ENCODE measurements at places on chromosomes 2 and 18.
A peak's percentile ranks its signal among the peaks of the same experiment; 100 is the strongest.

GRCh38 chr2:192194265-192194865 lies 368 bp downstream of the TMEFF2 start:
- no peak for DNase-seq

GRCh38 chr2:173058097-173058496 lies 17.5 kb upstream of the MAP3K20 start:
- no peak for DNase-seq

- DNase-seq = no peak
Measured at GRCh38 chr2:120943403-120944034, 207.9 kb downstream of the GLI2 start.

DNA sequence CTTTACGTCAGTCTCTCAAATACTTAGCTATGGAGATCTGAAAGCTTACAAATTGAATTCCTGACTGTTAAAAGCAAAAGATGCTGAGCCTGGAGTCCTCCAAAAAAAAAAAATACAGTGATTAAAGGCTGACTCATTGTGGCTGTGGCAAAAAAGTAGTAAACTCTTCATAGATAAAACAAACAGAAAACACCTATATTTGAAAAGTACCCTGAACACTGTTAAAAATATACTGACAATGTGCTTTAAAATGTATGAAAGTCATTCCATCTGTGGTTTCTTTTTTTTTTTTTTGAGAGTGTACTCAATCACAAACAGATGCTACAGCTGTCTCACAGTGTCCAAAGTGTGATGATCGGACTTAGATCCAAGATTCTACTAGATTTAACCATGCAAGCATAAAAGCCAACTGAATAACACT lies 267.6 kb upstream of the CYP26B1 start:
- DNase-seq = no peak

DNA sequence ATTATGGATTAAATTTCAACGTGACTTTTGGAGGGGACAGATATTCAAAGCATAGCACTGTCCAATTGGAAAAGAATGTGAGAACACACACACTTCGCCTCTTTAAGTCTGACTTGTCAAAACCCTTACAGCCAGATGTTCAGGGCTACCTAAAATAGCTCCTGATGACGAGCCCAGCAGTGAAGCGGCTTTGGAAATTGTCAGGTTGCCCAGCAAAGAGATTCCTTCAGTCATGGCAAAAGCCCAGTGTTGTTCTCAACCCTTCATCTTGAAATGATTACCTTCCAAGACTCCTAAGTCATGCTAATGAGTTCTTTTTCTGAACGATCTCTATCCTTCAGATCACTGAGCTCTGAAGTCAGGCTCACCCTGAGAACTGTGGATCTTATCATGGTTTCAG lies 436.6 kb downstream of the LRATD1 start:
- DNase-seq = no peak

DNA sequence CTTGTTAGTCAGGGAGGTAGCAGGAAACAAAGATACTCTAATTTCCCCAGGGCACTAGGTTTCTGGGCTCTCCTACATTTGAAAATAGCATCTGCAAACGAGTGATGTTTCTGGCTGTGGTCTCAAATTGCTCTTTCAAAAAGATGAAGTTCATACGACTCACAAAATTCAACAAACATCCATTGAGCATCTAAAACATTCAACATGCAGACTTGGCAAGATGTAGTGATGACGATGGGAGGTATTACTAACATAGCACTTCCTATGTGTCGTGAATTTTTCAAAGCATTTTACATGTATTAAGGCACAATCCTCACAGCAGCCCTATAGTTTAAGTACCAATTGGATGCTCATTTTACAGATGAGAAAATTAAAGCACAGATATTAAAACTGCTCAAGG lies 5.2 kb downstream of the CCBE1 start:
- no peak for DNase-seq

DNA sequence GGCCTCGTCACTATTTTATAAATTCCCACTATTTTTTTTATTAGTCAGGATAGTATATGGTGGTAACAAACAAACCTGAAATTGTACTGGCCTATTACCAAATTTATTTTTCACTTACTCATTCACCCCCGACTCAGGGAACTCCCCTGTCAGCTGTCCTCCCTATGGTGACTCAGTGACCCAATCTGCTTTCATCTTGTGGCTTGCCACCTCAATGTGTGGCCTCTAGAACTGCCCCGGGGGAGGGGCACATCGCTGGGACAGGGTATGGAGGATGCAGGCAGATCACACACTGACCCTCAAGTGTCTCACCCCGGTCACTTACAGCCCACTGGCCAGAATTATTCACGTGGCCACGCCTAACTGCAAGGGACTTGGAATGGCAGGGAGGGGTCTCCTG lies 71.6 kb downstream of the ACTR2 start:
- no peak for DNase-seq

GRCh38 chr2:79178076-79178674 lies 18.6 kb upstream of the REG3A start:
- no peak for DNase-seq

- DNase-seq = no peak
Measured at GRCh38 chr2:99939135-99939534, 203.3 kb downstream of the AFF3 start.

DNA sequence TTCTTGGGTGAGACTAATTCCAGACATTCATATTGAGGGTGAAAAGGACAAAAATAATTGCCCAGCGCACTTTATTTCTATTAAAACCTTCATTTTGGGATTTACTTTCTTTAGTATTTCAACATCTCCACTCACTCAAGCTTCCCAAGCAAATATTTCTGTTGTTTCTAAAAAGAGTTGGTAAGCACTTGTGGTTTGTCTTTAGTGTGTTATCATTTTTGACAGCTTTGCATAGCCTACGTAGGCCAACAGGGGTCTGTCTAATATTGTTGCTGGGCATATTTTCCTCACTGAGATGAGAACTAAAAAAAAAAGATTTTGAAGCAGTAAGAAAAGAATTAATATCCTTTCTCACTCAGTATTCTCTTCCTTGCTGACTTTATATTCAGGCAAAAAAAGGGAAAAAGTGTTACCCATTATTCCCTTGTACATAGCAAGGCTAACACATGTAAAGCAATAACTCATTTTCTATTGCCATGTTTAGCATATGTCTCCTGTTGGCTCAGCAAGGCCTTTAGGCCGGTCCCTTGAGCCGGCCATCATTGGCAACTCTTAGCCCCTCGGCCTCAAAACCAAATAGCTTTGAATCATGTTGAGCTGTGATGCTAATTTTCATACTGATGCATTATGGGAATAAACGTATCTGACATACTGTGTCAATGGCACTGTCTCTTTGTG lies 494.2 kb downstream of the ARHGAP15 start:
- no peak for DNase-seq

DNA sequence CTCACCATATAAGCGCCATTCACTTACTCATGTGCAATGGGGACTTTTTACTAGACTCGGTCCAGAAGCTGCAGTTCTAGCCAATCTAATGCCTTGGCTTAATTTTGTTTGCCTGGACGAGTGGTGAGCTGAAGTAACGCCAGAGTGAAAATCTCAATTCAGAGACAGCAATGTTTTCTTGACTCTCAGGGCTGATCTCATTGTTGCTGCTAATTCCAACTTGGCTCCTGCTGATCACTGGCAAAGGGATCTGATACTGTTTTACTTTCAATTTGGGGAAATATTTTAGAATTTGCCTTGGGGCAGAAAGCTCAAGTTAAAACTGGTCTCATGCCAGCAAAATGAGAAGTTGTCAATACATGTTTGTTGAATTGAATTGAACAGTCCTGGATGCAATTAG lies 906.6 kb upstream of the CDH2 start:
- no peak for DNase-seq

DNA sequence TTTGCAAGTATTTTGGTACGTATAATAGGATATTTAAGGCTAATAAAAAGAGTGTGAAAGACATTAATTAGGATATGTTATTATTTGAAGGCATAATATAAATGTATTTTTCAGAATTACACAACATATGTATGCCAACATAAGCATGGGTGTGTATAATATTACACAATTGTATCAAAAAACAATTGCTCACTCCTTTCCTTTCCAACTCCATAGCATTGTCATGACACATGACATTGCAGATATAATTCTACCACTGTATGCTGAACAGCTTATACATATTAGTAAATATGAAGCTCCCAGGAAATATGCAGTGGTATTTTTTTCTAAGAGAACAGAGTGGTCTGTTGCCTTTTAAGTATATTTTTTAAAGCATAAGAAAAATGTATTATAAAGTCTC lies 593.1 kb downstream of the TMX3 start:
- no peak for DNase-seq

- no peak for DNase-seq
Measured at GRCh38 chr18:64295839-64296238, 147.0 kb upstream of the LINC00305 start.

DNA sequence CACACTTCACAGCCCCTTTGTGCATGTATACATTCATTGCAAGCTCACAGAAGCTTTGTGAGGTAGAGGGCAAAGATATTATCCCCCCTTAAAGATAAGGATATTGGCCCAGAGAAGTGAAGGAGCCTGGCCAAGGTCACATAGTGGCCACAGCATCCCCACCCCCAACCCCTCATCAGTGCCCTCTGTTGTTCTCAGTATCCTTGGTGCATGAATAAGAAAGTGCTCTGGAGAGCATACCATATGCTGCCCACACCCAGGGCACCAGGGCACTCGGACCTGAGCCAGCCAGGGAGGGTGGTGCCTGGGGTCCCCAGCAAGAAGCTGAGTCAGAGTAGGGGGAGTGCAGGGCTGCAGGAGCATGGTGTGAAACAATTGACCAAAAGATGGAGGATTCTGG lies 3.3 kb downstream of the DYSF start:
- DNase-seq = no peak

DNA sequence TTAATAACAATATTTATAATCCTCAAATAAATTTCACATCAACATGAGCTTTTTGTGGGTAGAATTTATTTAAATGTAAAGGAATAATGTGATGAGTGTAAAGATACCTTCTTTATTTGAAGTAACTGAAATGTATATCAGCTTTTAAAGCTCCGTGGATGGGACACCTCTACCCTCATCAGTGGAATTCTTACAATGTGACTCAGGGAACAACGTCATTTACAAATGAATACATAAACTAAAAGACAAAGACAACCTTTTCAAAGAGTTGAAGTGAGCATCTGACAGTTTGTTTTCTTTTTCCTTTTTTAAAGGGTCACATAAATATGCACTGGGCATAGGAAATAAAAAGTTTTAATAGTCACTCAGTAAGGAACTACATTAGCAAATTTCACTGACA lies 1127.0 kb upstream of the CRIM1 start:
- DNase-seq = no peak

GRCh38 chr2:203544402-203544801 lies 9.3 kb upstream of the RAPH1 start:
- DNase-seq = no peak

DNA sequence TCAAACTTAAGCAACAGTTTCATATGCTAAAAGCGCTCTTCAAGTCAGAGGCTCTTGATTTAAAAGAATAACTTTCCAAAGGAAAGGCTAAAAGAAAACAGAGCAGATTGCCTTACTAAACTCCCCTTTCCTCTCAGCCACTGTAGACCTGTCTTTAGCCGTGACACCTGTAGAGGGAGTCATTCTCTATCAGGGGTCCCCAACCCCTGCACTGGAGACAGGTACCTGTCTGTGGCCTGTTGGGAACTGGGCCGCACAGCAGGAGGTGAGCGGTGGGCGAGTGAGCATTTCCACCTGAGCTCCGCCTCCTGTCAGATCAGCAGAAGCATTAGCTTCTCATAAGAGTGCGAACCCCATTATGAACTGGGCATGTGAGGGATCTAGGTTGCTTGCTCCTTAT lies 9.6 kb downstream of the SLC14A1 start:
- DNase-seq = no peak

DNA sequence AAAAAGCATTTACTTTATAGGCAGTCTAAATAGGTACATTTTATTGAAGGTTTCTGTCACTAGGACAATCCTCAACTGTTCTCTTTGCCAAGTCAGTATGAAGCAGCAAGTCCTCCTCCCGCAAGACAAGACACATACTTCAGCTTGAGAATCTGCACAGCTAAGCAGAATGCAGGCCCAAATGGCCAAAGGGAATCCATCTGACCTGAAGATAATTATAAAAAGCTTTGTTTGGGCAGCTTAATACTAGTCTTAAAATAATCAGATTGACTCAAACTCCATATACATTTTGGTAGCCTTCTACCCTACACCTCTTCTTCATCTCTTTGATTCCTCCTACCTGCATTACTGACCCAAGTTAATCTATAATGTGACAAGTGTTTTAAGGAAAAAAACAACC lies 1.8 kb downstream of the LANCL1 start:
- no peak for DNase-seq

DNA sequence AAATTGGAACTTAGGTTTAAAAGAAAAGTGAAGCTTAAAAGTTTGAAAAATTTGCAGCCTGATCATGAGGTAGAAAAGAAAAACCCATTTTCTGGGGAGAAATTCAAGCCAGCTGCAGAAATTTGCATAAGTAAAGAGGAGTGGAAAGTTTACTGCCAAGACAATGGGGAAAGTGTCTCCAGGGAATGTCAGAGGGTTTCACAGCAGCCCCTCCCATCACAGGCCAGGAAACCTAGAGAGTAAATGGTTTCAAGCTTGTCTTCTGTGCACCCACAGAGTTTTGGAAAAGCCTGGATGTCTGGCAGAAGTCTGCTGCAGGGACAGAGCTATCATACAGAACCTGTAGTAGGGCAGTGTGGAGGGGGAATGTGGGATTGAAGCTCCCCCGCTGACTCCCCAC lies 254.0 kb upstream of the FSIP2 start:
- DNase-seq = no peak

DNA sequence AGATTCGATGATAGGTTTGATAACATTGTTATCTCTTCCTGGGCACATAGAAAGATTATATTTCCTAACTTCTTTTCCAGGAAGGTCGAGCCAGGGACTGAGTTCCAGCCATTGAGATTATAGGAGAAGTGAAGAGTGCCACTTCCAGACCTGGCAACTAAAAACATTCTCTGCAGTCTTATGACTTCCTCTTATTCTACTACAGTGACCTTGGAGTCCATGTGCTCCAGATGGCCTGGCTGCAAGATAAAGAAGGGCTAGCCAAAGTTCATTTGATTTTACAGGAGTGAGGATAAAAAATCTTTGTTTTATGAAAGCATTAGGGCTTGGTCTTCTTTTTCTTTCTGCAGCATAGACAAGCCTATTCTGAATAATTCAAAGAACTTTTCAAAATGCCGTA lies 363.0 kb downstream of the FSIP2 start:
- DNase-seq = no peak

- DNase-seq = no peak
Measured at GRCh38 chr2:122681626-122682025, 926.2 kb downstream of the TSN start.

- DNase-seq = peak; percentile 47
Measured at GRCh38 chr2:25672494-25673299, 680 bp downstream of the DTNB start.

- DNase-seq = no peak
Measured at GRCh38 chr2:100317634-100318033, 4.7 kb downstream of the LONRF2 start.
